Esophagus squamous epithelium (tissue), 5 donors: ENCODE measurements at places on chromosomes 7 and 10.

DNA sequence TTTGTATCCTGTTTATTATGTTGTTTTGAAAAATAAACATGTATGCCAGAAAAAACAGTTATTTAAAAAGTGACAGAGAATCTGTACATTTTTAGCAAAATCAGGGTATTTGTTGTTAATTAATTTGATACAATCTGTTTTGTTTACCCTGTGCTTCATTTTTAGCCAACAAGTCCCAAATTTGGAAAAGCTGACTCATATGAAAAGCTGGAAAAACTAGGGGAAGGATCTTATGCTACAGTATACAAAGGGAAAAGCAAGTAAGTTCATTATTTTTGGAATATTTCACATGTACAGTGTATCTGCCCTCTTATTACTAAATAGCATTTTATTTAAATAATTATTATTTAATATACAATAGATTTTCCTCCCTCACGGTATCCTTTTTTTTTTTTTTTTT lies 151.4 kb downstream of the CDK14 start:
- no peak for DNase-seq

DNA sequence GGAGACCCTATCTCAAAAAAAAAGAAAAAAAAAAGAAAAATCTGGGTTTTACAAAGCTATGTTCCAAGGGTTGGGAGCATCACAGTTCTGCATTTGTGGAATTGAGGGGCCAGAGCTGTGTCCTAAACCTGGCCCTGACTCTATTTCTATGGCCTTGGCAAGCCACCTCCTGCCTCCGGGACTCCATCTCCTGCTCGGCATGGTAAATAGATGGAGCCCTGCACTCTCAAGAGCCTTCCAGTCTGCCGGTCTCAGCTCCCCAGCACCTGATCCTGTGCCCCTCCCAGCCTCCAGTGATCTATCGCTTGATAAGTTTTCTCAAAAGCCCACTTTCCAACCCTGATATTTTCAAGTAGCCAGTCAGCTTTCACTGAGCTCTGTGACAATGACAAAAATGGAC lies 43.0 kb downstream of the KCNH2 start:
- DNase-seq: no peak

- DNase-seq: no peak
These were observed 58.1 kb downstream of the PRPF18 start for GRCh38 chr10:13644866-13645265.

- DNase-seq: no peak
These were observed 649.2 kb downstream of the SDK1 start for GRCh38 chr7:3950249-3950648.

GRCh38 chr10:62414359-62414758 lies 40.2 kb downstream of the ZNF365 start:
- no peak for DNase-seq

DNA sequence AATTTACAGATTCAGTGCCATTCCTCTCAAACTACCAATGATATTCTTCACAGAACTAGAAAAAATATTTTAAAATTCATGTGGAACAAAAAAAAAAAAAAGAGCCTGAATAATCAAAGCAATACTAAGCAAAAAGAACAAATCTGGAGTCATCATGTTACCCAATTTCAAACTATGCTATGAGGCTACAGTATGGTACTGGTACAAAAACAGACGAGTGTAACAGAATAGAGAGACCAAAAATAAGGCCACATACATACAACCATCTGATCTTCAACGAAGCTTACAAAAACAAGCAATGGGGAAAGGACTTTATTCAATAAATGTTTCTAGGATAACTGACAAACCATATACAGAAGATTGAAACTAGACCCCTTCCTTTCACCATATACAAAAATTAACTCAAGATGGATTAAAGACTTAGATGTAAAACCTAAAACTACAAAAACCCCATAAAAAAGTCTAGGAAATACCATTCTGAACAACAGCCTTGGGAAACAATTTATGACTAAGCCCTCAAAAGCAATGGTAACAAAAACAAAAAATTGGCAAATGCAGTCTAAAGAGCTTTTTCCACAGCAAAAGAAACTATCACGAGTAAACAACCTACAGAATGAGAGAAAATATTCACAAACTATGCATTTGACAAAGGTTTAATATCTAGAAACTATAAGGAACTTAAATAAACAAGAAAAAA lies 207.7 kb downstream of the PTN start:
- DNase-seq: no peak

DNA sequence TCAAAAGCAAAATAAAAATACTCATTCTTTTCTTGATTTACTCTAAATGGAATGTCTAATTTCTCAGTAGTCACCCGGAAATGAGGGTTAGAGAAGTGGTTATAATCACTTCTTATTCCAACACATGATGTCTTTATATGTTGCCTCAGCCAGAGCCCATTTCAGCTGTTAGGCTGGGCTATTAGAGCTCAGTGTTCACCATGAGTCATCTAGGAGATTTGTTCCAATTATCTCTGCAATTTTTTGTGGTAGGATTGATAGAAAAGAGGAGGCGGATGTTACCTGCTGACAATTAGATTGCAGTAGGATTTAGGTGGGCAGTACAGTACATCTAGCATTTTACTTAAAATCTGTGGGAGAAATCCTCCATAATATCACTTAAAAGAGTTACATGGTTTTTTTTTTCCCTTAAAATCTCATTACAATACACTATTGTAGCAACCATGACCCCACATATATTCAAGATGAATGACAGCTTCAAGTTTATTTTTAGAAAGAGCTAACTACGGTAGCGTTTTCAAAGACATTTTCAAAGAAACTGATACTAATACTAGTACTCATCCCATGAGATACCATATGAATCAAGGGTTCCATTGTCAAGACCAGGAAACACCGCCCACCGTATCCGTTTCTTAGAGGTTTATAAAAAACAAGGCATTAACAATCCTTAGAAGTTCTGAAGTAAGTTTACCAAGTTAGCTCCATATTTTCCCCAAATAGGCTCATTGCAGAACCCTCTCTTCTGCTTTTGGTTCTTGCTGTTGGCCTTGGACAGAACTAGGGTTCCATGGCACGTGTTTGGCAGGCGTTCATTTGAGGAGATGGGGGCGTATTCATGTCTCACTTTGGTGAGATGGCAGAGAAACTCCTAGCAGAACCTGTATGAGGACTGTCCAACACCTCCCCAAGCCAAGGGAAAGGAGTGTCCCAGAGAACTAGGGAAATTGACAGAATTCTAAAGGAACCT lies 10.4 kb downstream of the CPA2 start:
- DNase-seq: no peak
